NCI-H1105 treated with DMSO at 0.1 percent for 48 hours (cell line): ENCODE measurements at places on chromosomes 6 and 20.

GRCh38 chr6:39811835-39812345, 19.7 kb downstream of the DAAM2 start:
- no peak for DNase-seq

- DNase-seq: no peak
Observed at GRCh38 chr20:24257171-24257570, 212.3 kb upstream of the SYNDIG1 start.

- no peak for DNase-seq
Observed at GRCh38 chr6:89359561-89359960, 7.0 kb upstream of the UBE2J1 start.

DNA sequence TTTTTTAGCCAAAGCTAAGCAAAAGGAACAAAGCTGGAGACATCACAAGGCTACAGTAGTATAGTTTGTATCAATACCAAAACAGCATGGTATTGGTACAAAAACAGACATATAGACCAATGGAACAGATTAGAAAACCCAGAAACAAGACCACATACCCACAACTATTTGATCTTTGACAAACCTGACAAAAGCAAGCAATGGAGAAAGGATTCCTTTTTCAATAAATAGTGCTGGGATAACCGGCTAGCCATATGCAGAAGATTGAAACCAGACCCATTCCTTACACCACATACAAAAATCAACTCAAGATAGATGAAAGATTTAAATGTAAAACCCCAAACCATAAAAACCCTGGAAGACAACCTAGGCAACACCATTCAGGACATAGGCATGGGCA, 5.0 kb downstream of the RFPL4B start:
- DNase-seq: no peak

DNA sequence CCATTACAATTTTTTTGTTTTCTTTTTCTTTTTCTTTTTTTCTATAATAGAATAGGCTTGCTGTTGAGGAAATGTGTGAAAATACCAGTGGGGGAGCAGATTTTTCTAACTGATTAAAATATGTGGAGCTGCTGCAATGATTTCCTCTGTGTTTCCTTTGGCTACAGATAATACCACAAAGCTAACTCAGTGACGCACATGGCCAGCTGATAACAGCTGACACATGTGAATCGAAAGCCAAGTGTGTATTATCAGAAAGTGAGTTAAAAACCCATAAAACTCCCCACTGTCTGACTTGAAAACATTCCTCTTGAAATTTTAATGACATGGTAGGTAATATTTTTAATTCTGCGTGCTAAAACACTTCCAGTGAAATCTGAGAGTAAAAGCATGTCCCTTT, 70.8 kb upstream of the AHI1 start:
- no peak for DNase-seq

DNA sequence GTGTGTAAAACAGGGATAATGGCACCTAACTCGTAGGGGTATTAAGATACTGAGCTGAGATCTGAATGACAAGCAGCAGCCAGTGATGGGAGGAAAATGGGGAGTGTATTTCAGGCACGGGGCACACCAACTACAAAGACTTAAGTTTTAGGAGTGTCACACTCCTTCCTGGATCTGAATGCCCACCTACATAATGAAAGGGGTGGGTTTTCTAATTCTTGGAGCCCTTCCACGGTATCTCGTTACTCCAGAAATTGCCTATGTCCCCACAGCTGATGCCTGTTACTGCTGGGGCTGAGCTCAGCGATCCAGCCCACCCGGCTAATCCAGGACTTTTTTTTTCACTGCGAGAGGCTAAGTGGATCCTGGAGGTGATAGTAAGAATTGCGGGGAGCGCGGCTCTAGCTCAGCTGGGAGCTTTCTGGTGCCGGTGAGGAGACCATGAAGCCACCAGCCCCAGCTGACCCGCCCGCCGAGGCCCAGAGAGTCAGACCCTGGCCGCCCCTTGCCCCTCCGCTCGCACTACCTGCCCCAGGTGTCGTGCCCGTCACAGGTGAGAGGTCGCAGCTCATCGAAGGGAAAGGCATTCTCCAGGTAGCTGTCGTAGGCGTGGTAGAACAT, 727 bp downstream of the EDEM2 start:
- peak; percentile 18 for DNase-seq

DNA sequence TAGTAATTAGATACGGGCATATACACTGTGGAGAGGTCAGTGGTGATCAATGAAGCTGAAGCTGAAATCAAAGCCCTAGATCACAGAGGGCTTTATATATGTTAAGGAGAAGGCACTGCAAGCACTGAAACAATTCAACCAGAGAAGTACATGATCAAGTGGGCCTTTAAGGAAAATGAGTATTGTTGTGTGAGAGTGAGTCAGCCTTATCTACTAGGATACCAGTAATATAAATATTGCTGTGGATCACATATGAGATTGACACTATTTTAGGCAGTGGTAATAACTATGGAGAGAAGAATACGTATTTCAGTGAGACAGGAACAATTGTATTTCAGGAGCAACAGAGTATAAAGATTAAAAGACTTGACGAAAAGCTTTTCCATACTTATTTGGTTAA, 1172.2 kb upstream of the GJE1 start:
- no peak for DNase-seq

- peak; percentile 61 for DNase-seq
Observed at GRCh38 chr6:34143884-34144580, 1.9 kb downstream of the GRM4 start.

DNA sequence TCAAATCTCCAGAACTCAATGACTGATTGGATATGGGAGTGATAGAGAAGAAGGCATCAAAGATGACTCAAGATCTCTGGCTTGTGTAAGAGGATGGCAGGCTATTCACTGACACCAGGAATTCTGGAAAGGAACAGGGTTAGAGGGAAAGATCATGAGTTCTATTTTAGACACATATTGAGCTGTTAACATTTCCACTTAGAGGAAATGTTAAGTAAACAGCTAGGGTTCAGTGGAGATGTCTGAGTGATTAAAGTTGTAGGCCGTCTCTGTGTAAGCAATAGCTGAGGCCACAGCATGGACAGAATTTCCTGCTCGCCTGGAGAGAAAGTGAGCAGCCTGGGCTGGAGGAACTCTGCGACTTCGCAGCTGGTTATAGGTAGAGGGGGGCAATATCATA, 21.0 kb downstream of the ZC3H12D start:
- DNase-seq: no peak

DNA sequence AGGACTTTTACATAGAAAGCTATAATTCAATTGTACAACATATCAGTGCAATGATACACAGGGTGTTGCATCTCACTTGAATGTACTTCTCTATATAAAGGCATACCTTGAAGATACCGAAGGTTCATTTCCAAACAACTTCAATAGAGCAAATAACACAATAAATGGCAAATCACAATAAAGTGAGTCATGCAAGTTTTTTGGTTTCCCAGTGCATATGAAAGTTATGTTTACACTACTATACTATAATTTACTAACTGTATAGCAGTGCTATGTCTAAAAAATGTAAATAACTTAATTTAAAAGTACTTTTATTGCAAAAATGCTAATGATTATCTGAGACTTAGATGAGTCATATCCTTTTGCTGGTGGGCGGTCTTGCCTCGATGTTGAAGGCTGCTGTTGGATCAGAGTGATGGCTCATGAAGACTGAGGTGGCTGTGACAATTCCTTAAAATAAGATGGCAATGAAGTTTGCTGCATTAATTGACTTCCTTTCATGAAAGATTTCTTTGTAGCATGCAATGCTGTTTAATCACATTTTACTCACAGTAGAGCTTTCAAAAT, 188.8 kb downstream of the TASP1 start:
- DNase-seq: no peak

DNA sequence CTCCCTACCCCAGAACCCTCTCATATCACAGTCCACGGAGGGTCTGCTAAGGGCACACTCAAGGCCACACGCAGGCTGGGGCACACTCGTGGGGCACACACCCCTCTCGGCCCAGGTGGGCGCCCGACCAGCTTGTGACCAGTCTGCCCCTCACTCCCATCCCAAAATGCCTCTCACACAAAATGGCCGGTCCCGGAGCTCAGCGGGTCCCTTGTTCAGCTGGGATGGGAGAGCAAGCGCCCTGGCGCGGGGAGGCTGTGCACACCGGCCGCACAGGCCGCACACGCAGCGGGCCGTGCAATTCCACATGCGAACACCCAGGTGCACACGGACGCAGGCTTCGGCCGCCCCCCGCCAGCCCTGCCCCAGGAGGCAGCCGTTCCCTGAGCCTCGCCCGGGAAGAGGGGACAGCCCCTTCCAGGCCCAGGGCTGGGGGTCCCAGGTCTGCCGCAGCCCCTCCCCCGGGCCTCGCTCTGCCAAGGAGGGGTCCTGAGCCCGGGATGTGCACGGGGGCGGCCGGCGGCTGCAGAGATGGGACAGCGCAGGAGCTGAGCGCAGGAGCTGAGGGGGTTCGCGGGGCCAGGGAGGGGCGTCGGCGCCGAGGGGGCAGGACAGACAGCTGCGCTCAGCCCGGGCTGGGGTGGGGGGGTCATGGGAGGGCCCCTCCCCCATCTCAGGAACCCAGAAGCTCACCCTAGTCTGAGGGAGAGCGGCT, 1.3 kb downstream of the KCNQ2 start:
- DNase-seq: no peak

DNA sequence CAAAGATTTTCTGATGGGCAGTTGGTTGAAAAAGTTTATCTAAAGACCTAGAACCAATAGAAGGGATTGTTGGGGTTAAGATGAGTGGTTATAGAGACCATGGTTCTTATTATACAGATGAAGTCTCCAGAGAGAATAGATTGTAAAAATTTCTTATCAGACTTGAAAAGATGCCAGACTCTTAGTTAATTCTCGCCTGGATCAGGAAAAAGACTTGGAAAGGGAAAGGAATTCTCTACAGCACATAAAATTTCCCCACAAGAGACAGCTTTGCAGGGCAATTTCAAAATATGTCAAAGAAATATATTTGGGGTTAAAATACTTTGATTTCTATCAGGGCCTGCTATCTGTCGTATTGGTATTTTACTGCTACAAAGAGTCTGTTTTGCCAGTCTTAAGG, 582.6 kb downstream of the UTRN start:
- DNase-seq: no peak

DNA sequence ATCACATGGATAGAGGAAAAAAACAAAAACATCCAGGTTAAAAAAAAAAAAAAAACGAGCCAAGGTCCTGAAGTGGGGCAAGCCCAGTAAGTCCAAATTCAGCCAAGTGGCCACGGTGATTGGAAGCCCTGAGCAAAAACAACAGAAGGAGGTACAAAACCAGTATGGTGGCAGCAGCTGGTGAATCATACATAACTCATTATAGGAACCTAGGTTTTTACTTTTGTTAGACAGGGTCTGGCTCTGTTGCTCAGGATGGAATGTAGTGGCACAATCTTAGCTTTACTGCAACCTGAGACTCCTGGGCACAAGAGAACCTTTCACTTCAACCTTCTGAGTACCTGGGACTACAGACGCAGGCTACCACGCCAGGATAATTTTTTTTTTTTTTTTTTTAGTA, 22.7 kb upstream of the MYB start:
- no peak for DNase-seq

- DNase-seq: no peak
Observed at GRCh38 chr6:166760288-166760687, 133.2 kb upstream of the RPS6KA2 start.

GRCh38 chr6:48109944-48110343, 1.1 kb downstream of the PTCHD4 start:
- no peak for DNase-seq

GRCh38 chr6:82882363-82883023, 183.1 kb downstream of the UBE3D start:
- DNase-seq: no peak

- DNase-seq: no peak
Observed at GRCh38 chr6:42138630-42139619, 3.5 kb downstream of the C6orf132 start.

DNA sequence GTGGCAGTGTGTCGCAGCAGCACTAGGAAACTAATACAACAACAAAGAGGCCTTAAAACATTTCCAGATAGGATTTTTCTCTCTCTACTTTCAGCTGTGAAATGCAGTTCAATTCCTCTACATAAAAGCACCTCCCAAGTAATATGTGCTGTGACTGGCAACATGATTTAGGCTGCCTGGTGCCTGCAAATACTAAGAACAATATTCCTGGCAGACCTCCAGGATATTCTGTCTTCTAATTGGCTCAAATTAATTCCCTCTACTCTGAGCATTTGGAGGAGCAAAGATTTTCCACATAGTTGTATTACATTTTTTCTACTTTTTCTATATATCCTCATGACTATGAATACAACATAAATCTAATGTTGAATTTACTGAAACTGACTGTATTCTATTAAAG, 33.2 kb downstream of the SCGN start:
- DNase-seq: peak; percentile 29

DNA sequence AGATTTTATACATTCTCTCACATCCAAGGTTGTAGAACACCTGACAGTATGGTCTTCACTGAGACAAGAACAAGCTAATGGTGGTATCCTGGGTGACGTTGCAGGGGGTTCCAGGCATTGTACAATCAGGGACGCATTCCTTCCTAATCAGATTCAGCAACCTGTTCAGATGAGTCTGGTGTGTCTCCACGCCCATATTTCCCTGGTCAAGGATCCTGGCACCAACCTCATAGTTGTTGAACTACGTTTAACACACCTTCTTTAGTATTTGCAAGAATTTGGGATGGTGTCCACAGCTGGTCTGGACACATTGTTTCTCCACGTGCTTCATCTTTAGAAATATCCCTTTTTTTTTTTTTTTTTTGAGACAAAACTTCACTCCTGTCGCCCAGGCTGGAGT, 161.0 kb upstream of the CDYL start:
- no peak for DNase-seq

DNA sequence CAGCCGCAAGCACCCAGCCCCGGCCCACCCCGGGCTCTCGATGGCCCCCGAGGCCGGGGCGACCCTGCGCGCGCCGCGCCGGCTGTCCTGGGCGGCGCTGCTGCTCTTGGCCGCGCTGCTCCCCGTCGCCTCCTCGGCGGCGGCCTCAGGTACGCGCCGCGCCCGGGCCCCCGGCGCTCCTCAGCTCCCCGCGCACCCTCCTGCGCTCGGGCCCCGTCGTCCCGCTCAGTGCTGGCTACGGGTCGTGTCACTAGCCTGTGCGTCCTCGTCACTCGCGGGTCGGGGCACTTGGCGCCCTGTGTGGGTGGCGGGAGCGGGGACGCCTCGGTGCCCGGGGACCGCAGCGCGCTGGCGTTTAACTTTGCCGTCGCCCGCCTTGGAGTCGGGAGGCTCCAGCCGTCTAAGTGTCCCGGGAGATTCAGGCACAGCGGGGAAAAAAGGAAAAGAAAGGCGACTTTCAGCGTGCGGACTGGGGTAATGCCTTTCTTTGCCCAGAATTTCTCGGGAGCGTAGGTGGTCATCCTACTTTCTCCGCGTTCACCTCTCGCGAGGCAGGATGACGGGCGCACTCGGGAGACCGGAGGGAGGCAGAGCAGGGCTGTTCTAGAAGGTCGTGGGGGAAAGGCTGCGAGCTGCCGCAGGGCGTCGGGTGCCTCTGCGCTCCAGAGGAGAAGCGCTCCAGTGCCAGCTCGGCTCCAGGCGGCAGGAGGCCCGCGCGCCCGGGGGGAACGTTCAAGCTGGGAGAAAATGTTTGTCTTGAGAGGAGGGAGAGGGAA, 545 bp downstream of the FNDC1 start:
- DNase-seq: peak; percentile 75
